Pons (tissue), 1 donor: ENCODE measurements at places on chromosomes 5 and 9.

DNA sequence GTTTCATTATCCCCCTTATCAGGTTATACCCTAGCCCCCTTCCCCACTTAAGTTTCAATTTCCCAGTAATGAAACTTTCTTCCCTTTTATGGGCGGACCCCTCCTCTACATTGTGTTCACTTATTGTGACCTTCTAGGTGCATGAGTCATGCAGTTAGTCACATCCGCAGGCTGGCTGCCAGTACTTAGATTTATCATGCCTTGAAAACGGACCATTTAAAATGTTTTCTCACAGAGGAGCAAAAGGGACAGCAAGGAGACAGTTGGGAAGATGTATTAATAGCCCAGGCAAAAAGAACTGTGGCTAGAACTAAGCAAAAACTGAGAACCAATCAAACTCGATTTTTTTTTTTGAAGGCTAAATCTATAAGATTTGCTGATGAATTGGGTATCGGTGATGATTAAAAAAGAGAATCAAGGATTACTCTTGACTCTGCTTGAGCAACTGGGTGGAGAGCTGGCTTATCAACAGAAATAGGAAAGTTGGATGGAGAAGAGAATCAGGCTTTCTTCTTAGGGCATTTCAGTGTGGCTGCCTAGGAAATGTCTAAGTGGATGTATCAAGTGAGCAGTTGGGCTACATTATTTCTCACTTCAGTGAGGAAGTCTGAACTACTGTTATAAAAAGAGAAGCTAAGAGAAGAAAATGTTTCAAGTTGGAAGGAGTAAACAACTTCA is 615.0 kb downstream of the HINT1 start:
- no peak for DNase-seq

DNA sequence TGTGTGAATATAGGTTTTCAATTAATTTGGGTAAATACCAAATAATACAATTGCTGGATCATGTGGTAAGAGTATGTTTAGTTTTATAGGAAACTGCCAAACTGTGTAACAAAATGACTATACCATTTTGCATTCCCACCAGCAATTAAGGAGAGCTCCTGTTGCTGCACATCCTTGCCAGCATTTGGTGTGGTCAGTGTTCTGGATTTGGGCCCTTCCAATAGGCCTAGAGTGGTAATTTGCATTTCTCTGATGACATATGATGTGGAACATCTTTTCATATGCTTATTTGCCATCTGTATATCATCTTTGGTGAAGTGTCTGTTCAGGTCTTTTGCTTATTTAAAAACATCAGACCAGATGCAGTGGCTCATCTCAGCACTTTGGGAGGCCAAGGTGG is 11.6 kb upstream of the RFK start:
- no peak for DNase-seq

DNA sequence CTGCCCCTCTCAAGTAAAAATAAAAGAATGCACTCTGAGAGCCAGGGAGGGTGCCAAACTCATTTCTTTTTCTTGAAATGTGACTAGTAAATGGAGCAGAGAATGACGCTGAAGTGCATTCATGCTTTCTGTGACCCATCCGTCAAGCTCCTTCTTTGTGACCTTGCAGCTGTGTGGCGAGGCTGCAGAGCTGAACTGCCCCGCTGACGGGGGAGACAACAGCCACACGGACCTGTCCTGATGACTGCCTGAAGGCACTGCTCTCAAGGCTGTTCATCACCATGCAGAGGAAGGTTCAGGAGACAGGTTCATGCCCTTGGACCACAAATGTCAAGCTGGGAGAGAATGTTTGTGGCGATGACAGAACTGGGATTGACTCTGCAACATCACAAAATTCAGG is 21.0 kb upstream of the RASGEF1C start:
- DNase-seq, result no peak

DNA sequence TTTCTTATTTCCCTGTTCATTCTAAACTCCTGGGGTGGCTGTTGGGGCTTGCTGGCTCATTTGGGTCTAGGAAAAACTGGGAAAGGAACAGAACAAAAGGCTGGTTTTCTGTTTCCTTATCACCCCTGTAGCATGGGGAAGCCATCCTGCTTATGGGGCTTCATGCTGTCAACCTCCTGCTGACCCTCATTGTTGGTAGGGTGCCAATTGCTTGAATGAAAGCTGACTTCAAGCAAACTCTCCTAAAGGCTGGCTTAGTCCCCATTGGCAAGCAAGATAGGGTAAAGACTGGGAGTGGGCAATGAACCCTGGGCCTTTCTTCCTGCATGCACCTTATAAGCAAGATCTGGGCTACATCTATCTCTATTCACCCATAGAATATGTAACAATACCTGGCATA is 511.6 kb downstream of the DMAC1 start:
- DNase-seq, result no peak

- DNase-seq, result no peak
Measured at GRCh38 chr5:38613992-38614836, 57.8 kb upstream of the LIFR start.

DNA sequence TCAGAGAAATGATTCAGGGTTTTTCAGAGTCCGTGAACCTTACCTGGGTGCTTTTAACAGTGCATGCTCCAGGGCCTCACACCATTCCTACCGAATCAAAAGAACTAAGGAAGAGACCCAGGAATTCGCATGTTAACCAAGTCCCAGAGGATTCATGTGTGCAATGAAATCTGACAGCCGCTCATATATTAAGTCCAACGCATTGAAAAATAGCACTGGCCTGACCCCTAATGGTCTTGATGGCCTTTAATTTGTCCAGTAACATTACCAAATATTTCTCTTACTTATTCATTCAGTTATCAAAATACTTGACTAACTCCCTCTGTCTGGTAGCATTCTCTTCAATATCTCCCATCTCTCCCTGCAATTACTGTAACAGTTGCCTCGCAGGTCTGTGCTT is 55.0 kb upstream of the MARCHF11 start:
- DNase-seq, result no peak

- DNase-seq, result no peak
Measured at GRCh38 chr9:122110100-122110833, 17.2 kb upstream of the TTLL11 start.

DNA sequence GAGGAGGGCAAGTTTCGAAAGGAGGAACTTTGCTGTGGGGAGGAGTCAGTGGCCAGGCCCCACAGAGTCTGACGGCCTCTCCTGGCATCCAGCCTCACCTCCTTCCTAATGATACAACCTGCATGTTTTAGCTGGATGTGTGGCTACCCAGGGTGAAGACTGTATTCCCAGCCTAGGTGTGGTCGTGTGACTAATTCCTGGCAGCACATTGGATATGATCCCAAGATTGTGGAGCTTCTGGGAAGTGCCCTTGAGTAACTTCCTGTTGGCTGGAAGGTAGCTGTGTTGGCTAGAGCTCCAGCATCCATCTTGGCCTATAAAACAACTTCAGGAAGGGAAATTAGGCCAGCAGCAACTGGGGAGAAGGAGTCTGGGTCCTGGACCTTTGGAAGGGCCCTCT is 19.0 kb upstream of the LPCAT1 start:
- DNase-seq, result peak; percentile 11

- DNase-seq, result no peak
Measured at GRCh38 chr5:109016300-109016699, 268.6 kb downstream of the FER start.

DNA sequence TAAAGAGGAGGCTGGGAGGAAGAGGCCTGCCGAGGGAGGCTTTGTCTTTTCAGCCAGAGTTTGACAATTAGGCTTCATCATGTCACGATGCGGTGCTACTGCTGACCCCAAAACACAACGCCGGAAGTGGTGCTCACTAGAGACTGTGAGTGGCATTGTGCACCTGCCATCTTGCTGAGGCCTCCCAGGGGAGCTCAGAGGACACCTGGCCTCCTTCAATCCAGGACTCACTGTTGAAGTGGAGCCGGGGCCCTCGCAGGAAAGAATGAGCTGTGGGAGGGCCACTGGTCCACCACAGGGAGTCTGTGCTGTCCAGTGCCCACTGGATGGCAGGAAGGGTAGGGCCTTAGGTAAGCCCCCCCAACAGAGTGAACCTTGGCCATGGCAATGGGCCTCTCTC is 12.7 kb upstream of the SLC25A48 start:
- DNase-seq, result no peak

- no peak for DNase-seq
Measured at GRCh38 chr5:140224658-140225057, 49.7 kb downstream of the CYSTM1 start.

DNA sequence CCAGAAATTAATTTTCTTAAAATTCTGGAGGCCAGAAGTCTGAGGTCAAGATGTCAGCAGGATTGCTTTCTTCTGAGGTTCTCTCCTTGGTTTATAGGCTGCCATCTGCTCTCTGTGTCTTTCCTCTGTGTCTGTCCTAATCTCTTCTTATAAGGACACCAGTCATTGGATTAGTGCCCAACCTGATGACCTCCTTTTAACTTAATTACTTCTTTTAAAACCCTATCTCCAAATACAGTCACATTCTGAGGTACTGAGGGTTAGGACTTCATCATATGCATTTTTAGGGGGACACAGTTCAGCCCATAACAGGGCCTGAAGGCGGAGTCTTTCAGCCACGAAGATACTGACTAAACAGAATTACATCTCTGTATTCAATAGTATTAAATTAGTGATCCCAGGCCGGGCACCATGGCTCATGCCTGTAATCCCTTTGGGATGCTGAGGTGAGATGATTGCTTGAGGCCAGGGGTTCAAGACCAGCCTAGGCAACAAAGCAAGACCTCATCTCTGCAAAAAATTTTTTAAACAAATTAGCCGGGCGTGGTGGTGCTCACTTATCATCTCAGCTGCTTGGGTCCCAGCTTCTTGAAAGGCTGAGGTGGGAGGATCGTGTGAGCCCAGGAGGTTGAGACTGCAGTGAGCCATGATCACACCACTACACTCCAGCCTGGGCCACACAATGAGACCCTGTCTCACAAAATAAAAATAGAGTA is 5.9 kb upstream of the RPS6 start:
- DNase-seq, result no peak

GRCh38 chr9:107638521-107639310 is 149.1 kb upstream of the KLF4 start:
- DNase-seq, result peak; percentile 41

GRCh38 chr9:107530679-107531078 is 41.1 kb upstream of the KLF4 start:
- DNase-seq, result no peak

DNA sequence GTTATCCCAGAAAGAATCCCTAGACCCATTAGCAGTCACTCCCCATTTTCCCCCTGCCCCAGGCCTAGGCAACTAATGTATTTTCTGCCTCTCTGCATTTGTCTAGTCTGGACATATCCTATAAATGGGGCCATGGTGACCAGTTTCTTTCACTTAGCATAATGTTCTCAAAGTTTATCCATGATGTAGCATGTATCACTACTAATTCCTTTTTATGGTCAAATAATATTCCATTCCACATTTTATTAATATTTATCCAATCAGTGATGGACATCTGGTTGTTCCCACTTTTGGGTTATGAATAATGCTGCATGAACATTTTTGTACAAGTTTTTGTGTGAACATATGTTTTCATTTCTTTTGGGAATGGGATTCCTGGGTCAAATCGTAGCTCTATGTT is 1.5 kb downstream of the FCHO2 start:
- DNase-seq, result no peak

- no peak for DNase-seq
Measured at GRCh38 chr5:139246394-139246793, 47.1 kb upstream of the MATR3 start.

GRCh38 chr9:68708513-68708912 is 3.5 kb downstream of the PIP5K1B start:
- no peak for DNase-seq

- DNase-seq, result no peak
Measured at GRCh38 chr5:131221888-131222287, 42.0 kb upstream of the CDC42SE2 start.

GRCh38 chr5:44332285-44332971 is 56.8 kb downstream of the FGF10 start:
- DNase-seq, result peak; percentile 32

DNA sequence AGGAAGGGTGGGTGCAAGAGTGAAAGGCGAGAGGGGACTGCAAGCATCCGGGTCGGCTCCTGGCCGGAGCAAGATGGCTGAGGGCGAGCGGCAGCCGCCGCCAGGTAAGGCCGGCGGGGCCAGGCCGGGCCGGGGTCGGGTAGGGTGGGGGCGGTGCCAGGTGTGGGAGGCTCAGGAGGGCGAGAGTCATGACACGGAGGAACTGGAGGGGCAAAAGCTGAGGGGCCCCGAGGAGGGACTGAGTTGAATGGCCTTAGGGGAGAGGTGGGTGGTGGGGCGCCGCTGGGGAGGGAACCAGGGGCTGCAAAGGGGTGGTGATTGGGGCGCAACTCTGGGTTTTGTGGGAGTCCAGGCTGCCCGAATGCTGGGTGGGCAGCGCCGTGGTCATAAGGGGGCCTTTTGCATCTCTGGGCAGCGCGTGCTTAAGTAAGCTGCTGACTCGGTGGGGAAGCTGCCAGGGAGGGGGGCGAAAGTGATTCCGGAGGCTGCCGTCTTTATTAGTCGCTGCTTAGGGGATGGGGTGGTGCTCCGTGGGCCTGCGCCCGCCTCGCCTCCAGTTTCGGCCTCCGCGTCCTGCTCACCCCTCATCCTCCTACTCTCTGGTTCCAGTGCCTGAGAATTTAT is 425 bp downstream of the PTPA start:
- DNase-seq, result peak; percentile 28
